Renal cortex interstitium (tissue), 15 donors: ENCODE measurements at places on chromosomes 13 and 19. TPM values are rescaled to one million over a fixed set of nuclear protein-coding genes. Genes with fewer than 3 reads are reported as not detected.

The C19orf44 gene
- polyA plus RNA-seq: 16.2 TPM

The GARRE1 gene
- polyA plus RNA-seq: 34.9 TPM

The KLK2 gene
- not detected for polyA plus RNA-seq

The SLAIN1 gene
- polyA plus RNA-seq: 18.5 TPM

The ZNF565 gene
- 7.8 TPM for polyA plus RNA-seq

The PCSK4 gene
- polyA plus RNA-seq: 11.4 TPM

The VAV1 gene
- polyA plus RNA-seq: 1.8 TPM

The LRRC25 gene
- polyA plus RNA-seq: 0.75 TPM

The ARHGEF1 gene
- 63.7 TPM for polyA plus RNA-seq

The RTBDN gene
- polyA plus RNA-seq: not detected

The PSG7 gene
- polyA plus RNA-seq: not detected
